ENCODE measurements at places on chromosomes 7 and 10.

DNA sequence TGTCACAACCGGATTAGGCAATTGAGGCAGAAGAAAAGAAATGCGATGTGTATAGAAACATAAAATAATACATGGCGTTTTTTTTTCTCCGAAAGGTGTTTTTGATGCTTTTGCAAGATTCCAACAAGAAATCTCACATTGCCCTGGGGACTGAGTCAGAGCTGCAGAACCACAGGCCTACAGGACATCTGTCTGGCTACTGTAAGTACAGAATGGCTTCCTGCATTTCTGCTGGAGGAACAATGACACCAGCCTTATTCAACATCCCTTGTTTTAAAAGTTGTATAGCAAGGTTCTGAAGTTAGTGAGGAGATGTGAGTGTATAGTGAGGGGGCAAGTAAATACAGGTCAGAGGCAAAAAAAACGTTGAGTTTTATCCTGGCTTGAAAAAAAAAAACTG lies 256.4 kb downstream of the ABCA13 start:
- DNase-seq: no peak

GRCh38 chr10:11317936-11318670 lies 293.3 kb downstream of the USP6NL start:
- no peak for DNase-seq

DNA sequence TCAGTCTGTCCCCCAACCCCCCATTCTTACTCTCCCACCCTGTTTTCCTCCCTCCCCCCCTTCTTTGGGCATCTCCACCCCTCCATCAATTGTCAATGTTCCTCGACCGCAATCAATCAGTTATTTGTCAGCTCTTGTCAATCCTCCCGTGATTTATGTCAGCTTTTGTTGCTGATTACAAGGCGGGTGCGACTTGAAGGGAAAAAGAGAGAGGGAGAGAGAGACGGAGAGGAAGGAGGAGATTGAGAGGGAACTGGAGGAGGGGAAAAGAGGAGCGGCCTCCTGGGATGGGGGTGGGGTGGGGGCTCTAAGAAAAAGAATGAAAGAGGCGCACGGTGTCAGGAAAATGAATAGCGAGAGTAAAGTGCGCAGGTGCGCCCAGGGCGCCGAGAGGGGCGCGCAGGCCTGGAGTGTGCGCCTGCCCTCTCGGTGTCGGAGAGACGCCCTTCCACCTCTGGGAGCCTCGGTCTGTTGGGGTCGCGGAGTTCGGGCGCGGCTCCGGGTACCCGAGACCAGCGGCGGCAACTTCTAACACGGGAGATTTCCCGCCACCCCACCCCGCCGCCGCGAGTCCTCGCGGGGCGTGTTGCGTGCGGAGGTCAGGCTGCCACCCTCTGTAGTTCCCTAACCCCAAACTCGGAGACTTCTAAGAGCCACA lies 1.1 kb upstream of the ZNF503 start:
- DNase-seq: peak; percentile 62

GRCh38 chr7:38905056-38905759 lies 3.8 kb downstream of the VPS41 start:
- DNase-seq: no peak

DNA sequence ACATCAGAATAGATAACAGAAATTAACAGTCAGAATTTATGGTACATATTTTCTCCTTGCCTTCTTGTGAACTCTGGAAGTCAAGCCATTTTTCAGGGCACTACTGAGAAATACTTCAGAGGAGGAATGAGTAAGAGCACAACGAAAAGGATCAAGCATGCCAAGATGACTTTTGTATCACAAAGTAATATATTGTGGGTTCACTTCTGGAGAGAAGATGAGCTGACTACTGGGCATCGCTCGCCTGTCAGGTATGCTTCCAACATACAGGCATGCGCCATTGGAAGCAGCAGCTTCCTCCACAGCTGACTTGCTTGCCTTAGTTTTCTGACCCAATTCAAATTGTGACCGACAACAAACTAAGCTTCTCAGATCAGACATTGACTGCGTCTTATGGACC lies 137.3 kb downstream of the VTI1A start:
- DNase-seq: no peak

DNA sequence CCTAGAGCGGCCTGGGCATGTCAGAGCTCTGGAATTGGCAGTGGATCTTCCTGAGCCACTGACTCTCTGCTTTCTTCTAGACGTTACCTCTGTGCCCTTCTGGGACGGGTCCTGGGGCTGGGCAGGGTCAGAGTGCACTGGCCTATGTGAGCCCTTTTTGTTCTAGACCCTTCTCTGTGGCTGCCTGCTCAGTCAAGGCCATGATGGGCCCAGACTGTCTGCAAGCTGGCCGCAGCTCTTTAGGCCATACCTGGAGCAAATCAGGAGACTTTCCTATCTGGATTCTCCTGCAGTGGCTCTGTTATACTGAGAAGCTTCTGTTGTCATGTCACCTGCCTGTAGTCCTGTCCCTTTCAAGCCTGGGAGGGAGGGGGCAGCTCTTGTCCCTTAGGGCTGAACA lies 70.1 kb downstream of the ADCY1 start:
- no peak for DNase-seq

- no peak for DNase-seq
Measured at GRCh38 chr10:49654036-49654693, 25.3 kb upstream of the C10orf53 start.

GRCh38 chr7:100561491-100562194 lies 12.1 kb downstream of the SAP25 start:
- DNase-seq: no peak
